Stimulated activated CD4-positive, alpha-beta T cell treated with anti-CD3 and anti-CD28 coated beads, Interleukin-4, amount 100 ng/mL, for 1 hour (primary cell): ENCODE measurements at places on chromosomes 4 and X.

DNA sequence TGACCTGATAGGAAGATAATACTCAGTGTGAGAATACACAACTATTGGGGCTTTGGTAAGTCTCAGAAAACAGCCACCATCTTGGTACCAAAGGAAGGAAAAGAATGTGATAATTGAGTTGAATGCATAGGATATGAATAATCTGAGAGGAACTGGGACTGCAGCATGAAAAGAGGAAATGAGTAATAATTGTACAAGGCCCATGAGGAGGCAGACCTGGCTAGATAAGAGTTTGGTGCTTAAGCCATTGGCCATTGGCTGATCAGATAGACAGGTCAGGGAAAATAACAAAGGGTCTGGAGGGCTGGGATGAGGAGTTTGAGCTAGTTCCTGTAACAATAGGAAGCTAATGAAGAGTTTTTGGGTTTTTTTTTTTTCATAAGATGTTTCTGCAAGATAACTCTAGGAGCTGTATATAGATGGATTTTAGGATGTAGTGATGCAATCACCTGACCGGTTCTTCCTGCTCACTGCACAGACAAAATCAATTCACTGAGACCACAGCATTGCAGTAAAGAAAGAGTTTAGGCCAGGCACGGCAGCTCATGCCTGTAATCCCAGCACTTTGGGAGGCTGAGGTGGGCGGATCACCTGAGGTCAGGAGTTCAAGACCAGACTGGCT is 5.3 kb upstream of the TRMT2B start:
- no peak for DNase-seq

DNA sequence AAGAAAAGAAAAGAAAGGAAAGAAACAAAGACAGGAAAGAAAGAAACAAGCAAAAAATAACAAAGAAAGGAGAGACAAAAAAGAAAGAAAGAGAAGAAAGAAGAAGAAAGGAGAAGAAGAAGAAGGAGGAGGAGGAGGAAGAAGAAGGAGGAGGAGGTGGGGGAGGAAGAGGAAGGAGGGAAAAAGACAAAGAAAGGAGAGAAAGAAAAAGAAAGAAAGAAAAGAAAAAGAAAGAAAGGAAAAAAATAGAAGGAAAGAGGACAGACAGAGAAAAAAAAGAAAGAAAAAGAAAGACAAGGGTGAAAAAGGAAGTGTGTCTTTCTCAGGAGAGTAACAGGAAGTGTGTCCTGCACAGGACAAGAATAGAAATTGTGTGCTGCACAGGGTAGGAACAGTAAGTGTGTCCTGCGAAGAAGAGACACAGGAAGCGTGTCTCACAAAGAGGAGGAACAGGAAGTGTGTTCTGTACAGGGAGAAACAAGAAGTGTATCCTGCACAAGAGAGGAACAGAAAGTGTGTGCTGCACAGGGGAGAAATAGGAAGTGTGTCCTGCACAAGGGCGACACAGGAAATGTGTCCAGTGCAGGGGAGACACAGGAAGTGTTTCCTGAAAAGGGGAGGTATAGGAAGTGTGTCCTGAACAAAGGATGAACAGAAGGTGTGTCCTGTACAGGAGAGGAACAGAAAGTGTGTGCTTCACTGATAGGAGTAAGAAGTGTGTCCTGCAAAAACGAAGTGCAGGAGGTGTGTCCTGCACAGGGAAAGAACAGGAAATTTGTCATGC is 101.2 kb downstream of the ARSF start:
- no peak for DNase-seq

- no peak for DNase-seq
Measured at GRCh38 chr4:82513382-82513781, 48.4 kb downstream of the TMEM150C start.

GRCh38 chrX:13076176-13076961 is 31.9 kb upstream of the FAM9C start:
- DNase-seq = no peak

- no peak for DNase-seq
Measured at GRCh38 chr4:149896432-149896831, 80.8 kb upstream of the IQCM start.

DNA sequence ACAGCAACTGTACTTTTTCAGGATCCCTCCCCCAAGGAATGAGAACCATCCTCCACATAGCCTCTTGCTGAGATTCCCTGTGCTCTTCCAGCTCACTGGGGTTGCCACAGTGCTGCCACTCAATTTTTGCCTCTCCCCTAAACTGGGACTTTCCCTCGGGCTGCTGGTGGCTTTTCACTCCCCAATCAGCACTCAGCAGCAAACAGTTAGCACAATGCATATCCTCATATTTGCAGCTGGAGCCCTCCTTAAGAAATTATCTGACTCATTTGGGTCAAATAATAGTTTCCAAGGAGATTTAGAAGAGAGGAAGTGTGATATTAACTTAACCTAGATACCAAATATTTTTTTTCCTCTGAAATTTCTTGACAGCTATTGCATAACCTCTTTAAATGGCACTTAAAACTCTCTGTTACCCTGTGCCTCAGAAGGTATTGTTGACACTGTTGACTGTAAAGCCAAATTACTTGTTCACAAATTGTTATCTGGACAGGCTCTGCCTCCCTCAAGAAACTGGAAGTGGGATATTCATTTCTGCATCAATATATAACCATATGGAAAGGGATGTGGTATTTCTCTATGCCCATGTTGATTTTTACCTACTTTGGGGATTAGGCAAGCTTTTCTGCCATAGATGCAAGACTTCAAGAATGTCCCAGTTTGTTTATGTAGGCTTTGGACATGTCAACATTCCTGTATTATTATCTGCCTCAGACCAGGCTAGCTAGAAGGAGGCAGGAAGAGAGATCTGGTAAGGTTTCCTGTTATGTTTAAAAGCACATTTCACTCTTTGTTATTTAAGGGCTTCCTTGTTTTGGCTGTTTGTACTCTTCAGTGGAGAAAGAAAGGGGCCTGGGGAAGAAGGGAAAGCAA is 58.0 kb downstream of the SEPTIN11 start:
- DNase-seq = peak; percentile 26

GRCh38 chrX:149871940-149872339 is 9.0 kb upstream of the MAGEA8 start:
- DNase-seq = peak; percentile 54

DNA sequence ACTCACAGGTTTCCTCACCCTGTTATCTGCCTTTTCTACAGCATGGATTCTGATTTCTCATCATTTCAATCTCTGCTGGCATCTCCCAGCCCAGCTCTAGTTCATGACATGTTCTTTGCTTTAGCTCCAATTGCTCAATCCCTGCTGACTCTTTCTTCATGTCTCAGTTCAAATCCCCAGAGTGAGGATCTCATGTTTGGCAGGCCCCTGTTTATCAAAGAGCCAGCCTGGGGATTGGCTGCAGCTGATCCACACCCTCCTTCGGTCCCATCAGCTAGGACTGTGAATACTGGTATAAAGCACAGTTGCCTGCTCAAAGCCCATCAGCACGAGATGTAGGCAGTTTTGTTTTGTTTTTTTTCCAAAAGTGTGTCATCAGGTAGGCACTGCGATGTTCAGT is 14.4 kb upstream of the CC2D2A start:
- DNase-seq = no peak

GRCh38 chrX:7062276-7062675 is 85.2 kb upstream of the STS start:
- no peak for DNase-seq

- peak; percentile 5 for DNase-seq
Measured at GRCh38 chrX:129522184-129523078, 859 bp downstream of the SMARCA1 start.

- no peak for DNase-seq
Measured at GRCh38 chr4:108303488-108304177, 134.9 kb upstream of the LEF1 start.

DNA sequence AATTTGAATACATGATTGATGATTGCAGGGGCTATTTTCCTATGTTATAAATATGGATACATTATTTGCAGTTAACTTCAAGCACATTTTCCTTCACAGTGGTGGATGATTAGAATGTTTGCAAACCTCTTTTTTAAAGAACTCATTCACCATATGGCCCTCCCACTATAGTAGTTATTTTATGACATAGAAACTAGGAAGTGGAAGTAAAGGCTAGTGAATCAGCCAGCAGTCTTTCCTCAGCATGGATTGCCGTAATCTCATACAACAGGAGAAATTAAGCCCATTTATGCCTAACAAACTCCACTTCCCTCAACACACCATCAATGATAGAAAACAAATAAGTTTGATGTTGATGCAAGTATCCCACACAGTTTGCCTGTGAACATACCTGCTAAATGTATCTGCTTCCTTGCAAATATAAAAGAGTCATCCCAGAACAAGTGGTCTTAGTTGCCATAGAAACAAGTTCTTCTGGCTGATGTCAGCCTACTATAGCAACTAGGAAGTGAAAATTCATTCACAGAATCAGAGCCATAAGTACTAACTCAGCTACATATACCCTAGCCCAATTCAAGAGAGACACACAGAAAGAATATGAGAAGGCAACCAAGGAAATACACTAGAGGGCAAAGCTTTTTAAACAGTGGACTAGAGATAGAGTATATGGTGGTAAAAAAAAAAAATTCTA is 100.9 kb upstream of the RADX start:
- no peak for DNase-seq

DNA sequence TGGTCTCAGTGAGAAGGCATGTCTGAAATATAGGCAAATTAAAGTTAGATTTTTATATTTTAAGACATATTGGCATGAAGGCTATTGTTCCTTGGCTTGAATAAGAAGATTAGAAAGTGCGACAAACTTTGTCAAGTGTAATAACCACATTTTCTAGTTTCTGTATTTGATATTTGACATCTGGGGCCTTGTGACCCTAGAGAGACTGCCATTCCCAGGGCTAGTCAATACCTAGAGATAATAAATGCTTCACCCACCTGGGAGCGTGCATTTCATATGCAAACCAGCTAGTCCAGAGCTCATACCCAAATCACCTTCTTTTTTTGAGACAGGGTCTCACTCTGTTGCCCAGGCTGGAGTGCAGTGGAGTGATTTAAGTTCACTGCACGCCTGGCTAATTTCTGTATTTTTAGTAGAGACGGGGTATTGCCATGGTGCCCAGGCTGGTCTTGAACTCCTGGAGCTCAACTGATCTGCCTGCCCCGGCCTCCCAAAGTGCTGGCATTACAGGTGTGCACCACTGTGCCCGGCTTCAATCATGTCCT is 62.6 kb downstream of the COQ2 start:
- DNase-seq = no peak

DNA sequence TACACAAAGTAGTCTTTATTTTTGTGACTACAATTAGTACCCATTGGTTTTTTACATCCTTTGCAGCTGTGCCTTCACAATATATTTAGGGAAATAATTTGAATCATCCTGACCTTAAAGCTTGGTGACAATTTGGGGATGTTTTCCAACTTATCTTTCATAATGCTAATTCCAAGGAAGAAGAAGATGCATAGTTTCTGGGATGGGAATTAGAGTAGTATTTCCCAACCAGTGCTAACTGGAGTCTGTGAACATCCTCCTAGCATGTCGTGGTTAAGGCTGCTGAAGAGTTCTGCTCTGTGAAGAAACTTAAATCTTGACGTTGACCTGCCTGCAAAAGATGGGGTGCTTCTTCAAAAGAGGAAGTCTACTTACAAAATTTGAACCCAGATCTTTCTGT is 173.5 kb downstream of the ANK2 start:
- DNase-seq = no peak

GRCh38 chrX:76202471-76202870 is 29.6 kb downstream of the PBDC1 start:
- no peak for DNase-seq

DNA sequence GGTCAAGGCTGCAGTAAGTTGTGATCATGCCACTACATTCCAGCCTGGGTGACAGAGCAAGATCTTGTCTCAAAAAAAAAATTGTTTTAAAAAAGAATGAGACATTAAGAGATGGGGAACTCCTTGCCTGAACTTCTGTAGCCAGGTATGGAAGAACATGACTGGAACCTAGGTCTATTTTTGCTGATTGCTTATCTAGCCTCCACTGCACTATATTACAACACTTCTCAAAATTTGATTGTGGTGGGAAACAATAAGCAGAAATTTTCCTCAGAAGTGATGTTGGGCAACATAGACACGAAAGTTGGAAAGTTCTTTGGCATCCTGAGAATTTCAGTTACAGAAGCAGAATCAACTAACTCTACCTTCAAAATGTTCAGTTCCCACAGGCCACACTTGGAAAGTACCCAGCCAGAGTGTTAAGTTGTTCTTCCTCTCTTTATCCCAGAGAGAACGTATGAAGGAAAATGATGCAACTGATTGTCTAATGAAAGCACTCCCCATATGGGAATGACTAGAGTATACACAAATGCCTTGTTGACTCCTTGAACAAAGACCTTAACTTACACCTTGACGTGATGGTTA is 50.0 kb downstream of the LUZP4 start:
- no peak for DNase-seq

DNA sequence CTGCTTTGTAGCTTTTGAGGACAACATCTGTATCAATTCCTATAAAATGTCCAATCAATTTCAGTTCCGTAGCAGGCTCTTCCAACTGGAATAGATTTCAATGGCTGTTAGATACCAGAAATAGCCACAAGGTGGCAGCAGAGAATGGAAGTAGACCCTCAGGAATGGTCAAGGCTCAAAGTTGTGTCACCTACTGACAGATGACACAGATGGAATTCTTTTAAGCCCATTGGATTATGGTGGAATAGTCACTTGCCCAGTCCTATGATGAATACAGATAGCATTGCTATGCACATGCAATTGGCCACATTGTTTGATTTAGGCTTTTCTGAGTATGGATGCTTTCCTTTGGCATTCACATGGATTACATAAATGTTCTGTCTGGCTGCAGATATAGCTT is 130.4 kb upstream of the RADX start:
- DNase-seq = peak; percentile 2

- peak; percentile 63 for DNase-seq
Measured at GRCh38 chrX:48468247-48468671, 1.8 kb downstream of the SLC38A5 start.

DNA sequence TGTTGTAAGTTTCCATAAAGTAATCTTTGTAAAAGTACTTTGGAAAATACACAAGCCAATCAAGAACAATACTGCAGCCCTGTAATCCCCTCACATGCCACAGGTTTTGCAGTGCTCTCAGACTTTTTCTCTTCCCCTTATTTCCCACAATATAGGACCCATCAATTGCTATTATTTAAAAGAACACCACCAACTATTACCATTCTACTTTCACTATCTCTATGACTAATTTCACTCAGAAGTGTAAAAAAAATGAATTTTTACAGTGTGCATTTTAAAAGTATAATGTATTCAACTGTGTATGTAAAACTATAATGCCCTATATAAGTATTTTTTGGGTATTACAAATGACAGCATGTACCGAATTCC is 1.7 kb downstream of the ATP8A1 start:
- no peak for DNase-seq
